Suprapubic skin (tissue), 4 donors: ENCODE measurements at places on chromosomes 3 and 15. TPM values are rescaled to one million over a fixed set of nuclear protein-coding genes. Genes with fewer than 3 reads are reported as not detected.

GRCh38 chr3:193114431-193115340, 126.3 kb upstream of the PLAAT1 start:
- no peak overlapping the region for H3K27ac ChIP-seq
- H3K36me3 ChIP-seq, result no peaks in the 10 kb centered on the region
- no peak overlapping the region for H3K4me3 ChIP-seq
- no peaks in the 10 kb centered on the region for H3K4me1 ChIP-seq
- H3K27me3 ChIP-seq, result no peaks in the 10 kb centered on the region

- no peak overlapping the region for H3K27ac ChIP-seq
- no peaks in the 10 kb centered on the region for H3K27me3 ChIP-seq
- no peak overlapping the region for H3K4me3 ChIP-seq
- no peak for DNase-seq
- peaks cover 9% of the 10 kb centered on the region for H3K36me3 ChIP-seq
Observed at GRCh38 chr3:125318167-125318865, 56.8 kb downstream of the ZNF148 start.

- H3K27me3 ChIP-seq, result no peaks in the 10 kb centered on the region
- no peaks in the 10 kb centered on the region for H3K36me3 ChIP-seq
- no peak overlapping the region for H3K27ac ChIP-seq
- no peak for DNase-seq
Observed at GRCh38 chr3:96347289-96347688, 467.1 kb upstream of the EPHA6 start.

DNA sequence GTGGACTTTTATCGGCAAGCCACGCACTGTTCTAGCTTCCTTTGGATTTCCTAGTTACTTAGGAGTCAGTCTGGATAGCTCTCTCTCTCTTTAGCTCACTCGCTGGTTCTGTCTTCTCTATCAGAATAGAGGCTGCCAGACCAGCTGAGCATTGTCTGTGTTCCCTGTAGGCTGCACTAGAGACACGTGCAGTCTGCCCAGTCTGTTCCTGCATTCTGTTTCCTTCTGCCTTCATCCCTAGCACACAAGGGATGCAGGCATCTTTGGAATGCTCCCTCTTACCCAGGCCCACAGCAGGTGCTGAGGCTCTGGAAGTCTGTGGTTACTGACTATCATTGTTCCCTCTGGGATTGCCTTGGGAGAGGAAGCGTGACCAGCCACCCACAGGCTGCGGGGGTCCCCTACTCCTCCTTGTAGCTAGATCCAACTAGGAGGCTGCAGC, 322.8 kb downstream of the ZNF621 start:
- H3K4me1 ChIP-seq, result no peaks in the 10 kb centered on the region
- DNase-seq, result no peak
- H3K27ac ChIP-seq, result no peak overlapping the region

- H3K4me3 ChIP-seq, result no peak overlapping the region
- no peak for DNase-seq
- H3K27ac ChIP-seq, result no peak overlapping the region
- no peaks in the 10 kb centered on the region for H3K36me3 ChIP-seq
- H3K27me3 ChIP-seq, result peaks cover 28% of the 10 kb centered on the region
- H3K4me1 ChIP-seq, result no peaks in the 10 kb centered on the region
Observed at GRCh38 chr15:79299126-79299840, 11.6 kb upstream of the TMED3 start.

GRCh38 chr3:50427217-50427616, 67.9 kb upstream of the TMEM115 start:
- H3K27me3 ChIP-seq, result no peaks in the 10 kb centered on the region
- H3K4me3 ChIP-seq, result no peak overlapping the region
- H3K36me3 ChIP-seq, result no peaks in the 10 kb centered on the region
- no peak overlapping the region for H3K27ac ChIP-seq

- no peak for DNase-seq
- no peaks in the 10 kb centered on the region for H3K36me3 ChIP-seq
- no peak overlapping the region for H3K27ac ChIP-seq
Observed at GRCh38 chr3:53775018-53775417, 71.2 kb downstream of the CHDH start.

GRCh38 chr3:127786353-127787070, 35.8 kb downstream of the MGLL start:
- no peaks in the 10 kb centered on the region for H3K27me3 ChIP-seq
- peak overlapping the region; percentile 2 for H3K27ac ChIP-seq
- H3K36me3 ChIP-seq, result no peaks in the 10 kb centered on the region
- peak; percentile 90 for DNase-seq
- peaks cover 49% of the 10 kb centered on the region for H3K4me1 ChIP-seq

GRCh38 chr3:32428092-32429068, 36.7 kb downstream of the CMTM7 start:
- no peak overlapping the region for H3K27ac ChIP-seq
- no peaks in the 10 kb centered on the region for H3K27me3 ChIP-seq
- DNase-seq, result no peak
- H3K36me3 ChIP-seq, result no peaks in the 10 kb centered on the region
- H3K4me1 ChIP-seq, result peaks cover 28% of the 10 kb centered on the region

DNA sequence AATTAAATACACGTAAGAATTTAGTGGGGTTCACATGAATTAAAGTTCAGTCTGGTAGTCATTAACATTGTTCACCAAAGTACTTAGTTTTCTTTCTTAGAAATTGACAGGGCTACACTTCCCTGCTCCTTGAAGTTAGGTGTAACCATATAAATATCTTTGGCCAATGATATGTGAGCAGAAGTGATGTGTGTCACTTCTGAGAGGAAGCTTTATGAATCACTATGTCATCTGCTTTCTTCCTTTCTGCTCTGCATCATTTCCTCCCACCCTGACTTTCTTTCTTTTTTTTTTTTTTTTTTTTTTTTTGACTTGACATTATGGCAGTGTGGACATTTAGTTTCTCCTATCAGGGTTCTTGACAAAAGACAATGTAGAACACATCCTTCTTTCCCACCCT, 156.2 kb upstream of the COL8A1 start:
- no peak overlapping the region for H3K4me3 ChIP-seq
- H3K36me3 ChIP-seq, result no peaks in the 10 kb centered on the region
- no peak for DNase-seq

DNA sequence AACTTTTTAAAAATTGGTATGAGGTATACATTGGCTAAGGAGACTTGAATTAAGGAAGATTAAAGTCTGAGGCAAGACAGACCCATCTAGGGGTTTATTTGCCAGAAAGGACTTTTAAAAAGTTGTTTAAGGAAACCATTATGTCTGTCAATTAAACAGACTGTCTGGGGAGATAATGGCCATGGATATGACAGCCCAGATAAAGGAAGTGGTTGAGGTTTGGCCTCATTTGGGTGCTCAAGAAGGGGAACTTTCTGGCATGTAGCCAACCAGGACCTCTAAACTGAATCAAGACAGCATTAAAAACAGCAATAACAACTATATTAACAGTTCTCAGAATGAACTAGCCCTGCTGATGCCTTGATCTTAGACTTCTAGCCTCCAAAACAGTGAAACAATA, 9.9 kb upstream of the CD200R1L start:
- H3K4me3 ChIP-seq, result no peak overlapping the region
- no peaks in the 10 kb centered on the region for H3K4me1 ChIP-seq
- no peak overlapping the region for H3K27ac ChIP-seq
- no peaks in the 10 kb centered on the region for H3K27me3 ChIP-seq
- H3K36me3 ChIP-seq, result no peaks in the 10 kb centered on the region
- DNase-seq, result no peak

GRCh38 chr3:196117809-196118208, 35.9 kb upstream of the TFRC start:
- H3K4me1 ChIP-seq, result peaks cover 6% of the 10 kb centered on the region
- H3K27me3 ChIP-seq, result no peaks in the 10 kb centered on the region
- DNase-seq, result no peak
- H3K36me3 ChIP-seq, result no peaks in the 10 kb centered on the region
- no peak overlapping the region for H3K27ac ChIP-seq
- no peak overlapping the region for H3K4me3 ChIP-seq

DNA sequence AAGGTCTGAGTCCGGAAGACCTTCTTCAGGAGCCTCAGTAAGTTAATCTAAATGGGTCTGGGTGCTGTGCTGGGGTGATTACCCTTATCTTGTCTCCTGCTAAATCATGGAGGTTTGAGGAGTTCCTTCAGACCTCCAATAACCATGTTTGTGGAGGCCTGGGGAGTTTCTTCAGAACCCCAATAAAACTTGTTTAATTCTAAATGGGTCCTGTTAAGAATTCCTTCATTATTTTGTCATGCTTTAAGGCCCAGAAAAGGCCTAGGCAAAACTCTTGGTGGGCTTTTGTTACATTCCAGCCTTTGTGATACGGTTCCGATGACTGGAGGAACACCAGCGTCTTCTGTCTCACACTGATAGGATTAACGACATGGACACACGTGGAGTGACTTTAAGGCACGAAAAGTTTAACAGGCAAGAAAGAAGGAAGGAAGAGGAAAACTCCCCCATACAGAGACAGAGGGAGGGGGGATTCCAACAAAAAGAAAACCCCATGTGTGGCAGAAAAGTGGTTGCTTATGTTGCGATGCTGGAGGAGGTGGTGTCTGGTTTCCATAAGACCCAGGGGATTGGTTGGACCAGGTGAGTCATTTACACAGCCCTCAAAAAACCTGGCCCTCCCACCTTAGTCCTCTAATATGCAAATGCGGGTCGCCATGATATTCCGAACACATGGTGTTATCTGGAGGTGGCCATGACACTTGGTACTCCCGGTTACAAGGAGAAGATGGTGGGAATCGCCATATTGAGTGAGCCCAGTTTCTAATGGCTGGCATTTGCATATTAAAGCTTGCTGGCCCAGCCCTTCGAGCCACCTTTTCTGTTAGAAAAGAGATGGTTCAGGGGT, 72.6 kb upstream of the MFGE8 start:
- H3K27me3 ChIP-seq, result no peaks in the 10 kb centered on the region
- DNase-seq, result no peak
- no peaks in the 10 kb centered on the region for H3K36me3 ChIP-seq
- H3K4me1 ChIP-seq, result peaks cover 8% of the 10 kb centered on the region
- no peak overlapping the region for H3K4me3 ChIP-seq

DNA sequence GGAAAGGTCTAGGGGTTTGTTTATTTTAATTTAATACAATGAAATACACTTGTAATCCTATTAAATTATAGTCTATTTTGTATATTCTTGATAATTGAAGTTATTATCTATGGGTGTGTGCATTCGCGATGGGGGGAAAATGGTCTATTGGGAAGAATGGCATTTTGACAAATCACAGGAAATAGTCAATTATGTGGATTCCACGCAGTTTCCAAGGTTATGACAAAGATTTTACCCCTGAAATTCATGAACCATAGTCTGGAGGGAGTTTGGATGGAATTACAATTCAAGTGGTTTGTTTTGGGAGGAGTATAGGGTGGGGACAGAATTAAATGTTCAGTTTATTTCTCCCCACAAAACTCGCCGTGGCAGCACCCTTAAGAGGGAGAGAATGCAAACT, 66.5 kb downstream of the RBMS3 start:
- H3K36me3 ChIP-seq, result no peaks in the 10 kb centered on the region
- no peak for DNase-seq
- no peak overlapping the region for H3K27ac ChIP-seq
- no peaks in the 10 kb centered on the region for H3K4me1 ChIP-seq

The BCHE gene
- 4.8 TPM for total RNA-seq

The CYP8B1 gene
- not detected for total RNA-seq

The TMC3 gene
- not detected for total RNA-seq

The AGBL1 gene
- 0.56 TPM for total RNA-seq

The ITPKA gene
- total RNA-seq, result not detected

The C3orf20 gene
- not detected for total RNA-seq

The NR2E3 gene
- total RNA-seq, result 0.48 TPM

The TLR9 gene
- 0.16 TPM for total RNA-seq

The TEX55 gene
- not detected for total RNA-seq

The TMCC1 gene
- total RNA-seq, result 26.4 TPM

The SAMMSON gene
- not detected for total RNA-seq
